Esophagus squamous epithelium (tissue), 5 donors: ENCODE measurements at places on chromosomes 11 and 22. TPM values are rescaled to one million over a fixed set of nuclear protein-coding genes. Genes with fewer than 3 reads are reported as not detected.

DNA sequence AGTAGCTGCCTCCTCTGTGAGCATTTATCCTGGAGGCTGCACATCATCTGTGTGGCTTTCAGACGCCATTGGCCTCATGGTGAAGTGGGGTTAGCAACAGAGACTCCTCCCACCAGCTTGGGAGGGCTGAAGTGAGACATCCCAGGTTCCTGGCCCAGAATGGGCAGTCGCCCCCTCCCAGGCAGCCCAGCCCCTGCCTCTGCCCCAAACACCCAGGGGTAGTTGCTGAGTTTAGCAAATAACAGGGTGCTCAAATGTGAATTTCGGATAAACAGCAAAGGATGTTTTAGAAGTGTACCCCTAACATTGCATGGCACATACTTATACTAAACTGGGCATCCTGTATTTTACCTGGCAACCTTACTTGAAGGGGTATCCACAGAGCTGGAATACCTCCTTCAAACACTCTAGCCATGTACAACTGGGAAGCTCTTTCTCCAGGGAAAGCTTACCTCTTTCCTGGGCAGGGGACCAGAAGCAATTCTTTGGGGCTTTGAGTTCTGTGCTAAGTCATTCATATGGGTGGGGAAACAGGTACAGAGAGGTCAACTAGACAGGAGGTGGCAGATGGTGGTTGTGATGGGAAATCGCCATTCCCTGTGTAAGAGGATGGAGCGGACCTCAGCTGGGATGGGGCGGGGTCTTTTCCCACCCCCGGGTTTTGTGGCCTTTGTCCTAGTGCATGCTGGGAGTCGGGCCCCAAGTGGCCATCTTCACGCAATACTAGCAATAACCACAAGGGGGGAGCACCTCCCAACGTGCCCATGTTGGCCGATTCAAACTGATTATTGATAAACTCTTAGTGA lies 19.3 kb downstream of the MTFP1 start:
- no peak for DNase-seq

GRCh38 chr11:46698597-46698996 lies 1.8 kb downstream of the ARHGAP1 start:
- DNase-seq, result no peak

- DNase-seq, result no peak
Observed at GRCh38 chr22:42367980-42368378, 64.2 kb downstream of the NFAM1 start.

DNA sequence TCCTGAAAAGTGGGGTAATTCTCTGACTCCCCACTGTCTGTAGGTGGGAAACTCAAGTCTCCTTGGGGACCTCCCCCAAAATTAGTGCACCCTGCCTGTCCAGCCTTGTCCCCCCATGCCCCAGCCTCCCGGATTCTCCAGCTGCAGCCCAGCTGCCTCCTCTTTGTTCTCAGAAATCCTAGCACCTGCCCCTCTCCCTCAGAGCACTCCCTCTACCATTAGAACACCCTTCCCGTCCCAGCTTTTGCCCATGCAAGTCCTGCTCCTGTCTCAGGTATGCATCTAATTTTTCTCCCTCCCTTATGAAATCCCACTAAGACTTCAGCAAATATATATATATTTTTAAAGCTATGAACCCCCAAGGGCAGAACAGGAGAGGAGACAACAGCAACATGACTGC lies 37.3 kb downstream of the LRFN4 start:
- DNase-seq, result no peak

DNA sequence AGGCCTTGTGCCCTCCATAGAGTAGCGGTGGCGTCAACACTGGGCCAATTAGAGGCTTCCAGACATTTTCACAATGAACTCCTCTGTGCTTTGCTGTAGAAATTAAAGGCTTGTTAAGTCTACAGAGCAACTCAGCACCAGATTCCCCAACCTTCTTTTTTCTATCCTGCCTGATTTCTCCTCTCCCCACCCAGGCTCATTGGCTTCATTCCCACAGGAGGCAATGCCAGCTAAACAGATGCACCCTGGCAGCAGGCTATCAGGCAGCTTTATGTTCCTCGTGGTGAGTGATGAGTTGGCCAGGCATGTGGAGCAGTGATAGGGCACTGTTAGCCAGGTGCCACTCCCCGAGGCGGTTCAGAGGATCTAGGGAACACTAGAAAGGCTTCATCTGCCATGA lies 4.8 kb downstream of the DIXDC1 start:
- no peak for DNase-seq

DNA sequence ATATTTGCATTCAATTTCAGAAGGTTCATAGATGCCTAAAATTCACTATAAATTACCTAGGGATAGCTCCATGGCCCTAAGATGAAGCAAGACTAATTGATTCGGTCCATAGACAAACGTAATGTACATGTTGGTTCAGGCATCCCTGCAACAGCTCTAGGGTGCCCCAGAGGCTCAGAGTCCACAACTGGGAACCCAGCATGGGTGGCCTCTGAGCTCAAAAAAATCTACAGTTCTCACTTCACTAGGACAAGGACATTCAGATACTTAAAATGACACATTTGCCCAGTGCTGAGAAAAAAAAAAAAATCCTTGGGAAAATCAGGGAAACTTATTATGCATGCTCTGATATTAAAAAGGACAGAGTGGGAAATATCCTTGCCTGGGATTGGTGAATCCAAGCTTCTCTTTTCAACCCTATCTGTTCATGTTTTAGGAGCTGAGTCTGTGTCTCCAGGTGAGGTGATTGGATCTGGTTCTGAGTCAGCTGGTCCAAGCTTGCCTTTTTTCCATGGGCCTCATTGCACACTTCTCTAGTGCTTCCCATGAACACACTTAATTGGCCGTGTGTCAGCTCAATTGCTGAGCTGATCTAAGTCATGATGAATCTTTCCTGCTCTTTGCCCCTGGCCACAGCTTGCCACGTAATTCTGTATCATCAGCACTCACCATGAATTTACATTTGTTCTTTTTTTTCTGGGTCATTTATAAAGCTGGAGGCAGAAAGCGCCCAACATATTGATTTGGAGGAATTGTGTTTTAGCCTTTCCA lies 116.3 kb upstream of the RCN1 start:
- DNase-seq, result no peak

- no peak for DNase-seq
Observed at GRCh38 chr22:46829117-46829891, 66.9 kb downstream of the TBC1D22A start.

DNA sequence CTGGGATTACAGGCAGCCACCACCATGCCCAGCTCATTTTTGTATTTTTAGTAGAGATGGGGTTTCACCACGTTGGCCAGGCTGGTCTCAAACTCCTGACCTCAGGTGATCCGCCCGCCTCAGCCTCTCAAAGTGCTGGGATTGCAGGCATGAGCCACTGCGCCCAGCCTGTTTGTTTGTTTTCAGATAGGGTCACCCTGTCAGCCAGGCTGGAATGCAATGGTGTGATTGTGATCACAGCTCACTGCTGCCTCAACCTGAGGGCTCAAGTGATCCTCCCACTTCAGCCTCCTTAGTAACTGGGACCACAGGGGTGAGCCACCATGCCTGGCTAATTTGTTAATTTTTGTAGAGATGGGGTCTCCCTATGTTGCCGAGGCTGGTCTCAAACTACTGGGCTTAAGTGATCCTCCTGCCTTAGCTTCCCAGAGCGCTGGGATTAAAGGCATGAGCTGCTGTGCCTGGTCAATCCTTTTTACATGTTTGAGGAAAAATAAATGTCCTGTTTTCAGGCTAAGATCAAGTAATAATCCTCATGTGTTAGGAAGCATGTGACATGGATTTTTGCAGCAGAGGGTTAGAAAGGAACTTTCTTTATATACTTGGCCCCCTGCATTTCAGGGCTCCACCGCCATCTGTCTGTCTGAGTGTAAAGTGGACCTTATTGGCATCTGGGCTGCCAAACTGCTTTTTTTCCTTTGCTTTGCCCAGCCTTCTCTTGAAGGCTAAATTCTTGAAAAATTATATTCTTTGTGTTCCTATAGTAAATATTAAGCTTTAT lies 4.8 kb upstream of the SLC3A2 start:
- no peak for DNase-seq

DNA sequence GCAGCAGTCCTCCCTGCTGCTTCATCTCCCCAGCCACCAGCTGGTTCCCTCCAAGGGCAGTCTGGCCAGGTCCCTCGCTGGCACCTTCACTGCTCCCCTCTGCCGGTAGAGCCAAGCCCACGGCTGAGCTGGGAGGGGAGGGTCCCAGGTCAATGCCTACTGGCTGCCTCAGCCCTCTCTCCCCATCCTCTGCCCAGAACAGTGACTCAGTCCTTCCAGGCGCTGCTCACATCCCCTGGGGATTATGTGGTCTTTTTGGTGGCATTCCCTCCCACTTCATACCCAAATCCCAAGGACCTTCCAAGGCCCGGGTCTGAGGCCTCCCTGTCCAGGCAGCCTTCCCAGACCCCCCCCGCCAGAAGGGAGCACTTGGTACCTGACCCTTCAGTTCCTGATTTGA lies 44.9 kb downstream of the WNT7B start:
- no peak for DNase-seq

DNA sequence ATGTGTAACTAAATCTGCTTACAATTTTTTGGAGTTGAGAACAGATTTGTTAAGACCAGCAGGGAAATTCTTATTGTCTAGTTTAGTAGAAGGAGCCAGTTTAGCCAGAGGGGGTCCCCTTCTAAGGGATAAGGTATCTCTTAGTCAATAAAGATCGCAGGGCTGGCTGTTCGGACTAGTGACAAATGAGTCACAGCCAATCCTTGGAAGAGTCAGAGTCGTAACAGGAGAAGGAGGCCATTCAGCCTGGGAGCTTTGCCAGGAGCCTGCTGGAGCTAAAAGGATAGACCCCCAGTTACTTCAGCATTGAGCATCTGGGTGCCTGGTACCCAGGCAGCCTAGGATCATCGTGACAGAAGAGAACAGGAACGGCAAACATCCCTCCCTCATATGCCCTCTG lies 191.6 kb upstream of the ARHGAP20 start:
- DNase-seq, result no peak

The SERPING1 gene
- total RNA-seq, result 376 TPM

The CDC42EP1 gene
- 40.6 TPM for total RNA-seq

The SLC22A8 gene
- not detected for total RNA-seq
